Activated CD4-positive, alpha-beta memory T cell treated with anti-CD3 and anti-CD28 coated beads for 36 hours (primary cell): ENCODE measurements at places on chromosomes 3 and 15. TPM values are rescaled to one million over a fixed set of nuclear protein-coding genes. Genes with fewer than 3 reads are reported as not detected.

DNA sequence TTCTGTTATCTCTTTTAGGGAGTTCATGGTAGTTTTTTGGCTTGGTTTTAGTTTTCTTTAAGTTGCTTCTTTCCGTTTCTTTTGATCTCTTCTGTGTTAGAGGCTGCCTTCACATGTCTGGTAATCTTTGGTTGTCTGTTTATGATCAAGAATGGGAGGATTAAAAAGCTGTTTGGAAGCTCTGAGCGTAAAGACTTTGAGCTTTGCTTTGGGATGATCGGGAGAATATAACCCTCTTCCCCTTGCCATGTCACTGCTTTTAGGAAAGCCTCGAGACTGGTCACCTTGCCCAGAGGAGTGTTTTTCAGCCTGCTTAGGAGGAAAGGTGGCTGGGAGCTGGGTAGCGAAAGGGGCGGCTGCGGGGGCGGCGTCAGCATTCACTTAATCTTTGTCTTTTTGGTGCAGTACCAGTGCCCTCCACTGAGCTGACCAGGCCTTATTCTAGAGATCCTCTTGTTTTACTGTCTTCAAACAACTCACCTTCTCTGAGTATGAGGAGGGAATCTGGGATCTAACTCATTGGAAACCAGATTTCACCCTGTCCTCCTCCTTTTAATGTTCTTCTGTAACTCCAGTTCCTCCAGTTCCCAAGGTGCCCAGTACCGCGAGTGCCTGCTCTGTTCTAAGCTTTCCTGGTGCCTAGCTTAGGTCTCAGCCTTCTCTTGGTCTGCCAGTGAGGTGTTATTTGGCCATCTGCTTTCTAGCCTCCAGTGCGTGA lies 15.5 kb downstream of the TATDN2 start:
- peak; percentile 82 for DNase-seq

RNU5B-1 gene
- total RNA-seq, result not detected

GRCh38 chr15:69573815-69574475 lies 121.3 kb downstream of the RPLP1 start:
- DNase-seq, result peak; percentile 87

- DNase-seq, result no peak
Observed at GRCh38 chr3:172320468-172320867, 127.8 kb downstream of the GHSR start.

- no peak for DNase-seq
Observed at GRCh38 chr15:54428596-54428995, 450.4 kb downstream of the UNC13C start.

- DNase-seq, result no peak
Observed at GRCh38 chr3:192920411-192920810, 2.8 kb upstream of the MB21D2 start.

DNA sequence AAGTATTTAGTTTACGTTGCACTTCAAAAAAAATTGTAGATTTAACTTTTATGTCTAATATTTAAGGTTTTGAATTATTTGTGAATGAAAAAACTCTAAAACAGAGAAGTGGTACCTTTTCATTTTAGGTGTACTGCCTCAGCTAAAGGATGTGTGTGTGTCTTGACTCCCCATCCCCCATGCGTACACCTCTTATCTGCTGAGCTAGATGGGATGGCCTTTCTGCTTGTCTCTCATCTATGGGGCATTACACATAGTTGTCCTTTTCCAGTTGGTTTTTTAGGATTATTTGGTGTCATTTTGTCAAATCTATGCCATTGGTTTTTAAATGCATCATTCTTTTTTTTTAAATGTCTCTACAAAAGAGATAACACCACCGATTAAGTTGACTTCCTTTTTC lies 110.9 kb downstream of the FNDC3B start:
- no peak for DNase-seq

- no peak for DNase-seq
Observed at GRCh38 chr3:55482496-55483195, 4.5 kb downstream of the WNT5A start.

DNA sequence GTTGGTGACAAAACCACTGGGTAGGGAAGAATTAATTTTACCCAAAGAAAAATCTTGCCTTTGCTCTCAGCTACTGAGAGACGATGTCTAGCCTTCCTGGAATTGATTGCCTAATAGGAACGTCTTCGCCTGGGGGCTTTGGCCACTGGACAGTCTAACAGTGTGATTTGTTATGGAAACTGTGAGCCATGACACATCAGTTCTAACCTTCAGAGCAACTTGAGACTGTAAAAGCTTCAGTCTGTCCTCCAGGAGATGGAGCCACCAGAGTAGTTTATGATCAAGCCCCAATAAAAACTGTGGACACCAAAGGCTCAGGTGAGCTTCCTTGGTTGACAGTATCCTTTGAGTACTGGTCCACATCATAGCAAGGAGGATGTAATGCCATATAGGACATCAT lies 235.8 kb upstream of the TMCO5A start:
- no peak for DNase-seq

- DNase-seq, result no peak
Observed at GRCh38 chr3:51243924-51244323, 141.2 kb upstream of the MANF start.

DNA sequence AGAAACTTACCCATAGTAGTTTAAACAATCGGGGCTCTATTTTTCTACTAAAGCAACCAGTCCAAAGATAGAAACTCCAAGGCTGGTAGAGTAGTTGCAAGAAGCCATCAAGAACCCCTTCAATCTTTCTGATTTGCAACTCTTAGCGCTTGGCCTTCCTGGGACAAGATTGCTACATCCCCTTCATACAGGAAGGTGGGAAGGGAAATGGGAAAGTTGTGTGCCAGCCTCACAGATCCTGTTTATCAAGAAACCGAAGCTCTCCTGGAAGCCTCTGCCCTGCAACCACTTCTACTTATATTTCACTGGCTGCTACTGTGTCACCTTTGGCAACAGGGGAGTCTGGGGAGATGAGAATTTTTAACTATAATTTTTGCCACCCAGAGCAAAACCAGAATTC lies 46.2 kb downstream of the OSBPL10 start:
- DNase-seq, result no peak

DNA sequence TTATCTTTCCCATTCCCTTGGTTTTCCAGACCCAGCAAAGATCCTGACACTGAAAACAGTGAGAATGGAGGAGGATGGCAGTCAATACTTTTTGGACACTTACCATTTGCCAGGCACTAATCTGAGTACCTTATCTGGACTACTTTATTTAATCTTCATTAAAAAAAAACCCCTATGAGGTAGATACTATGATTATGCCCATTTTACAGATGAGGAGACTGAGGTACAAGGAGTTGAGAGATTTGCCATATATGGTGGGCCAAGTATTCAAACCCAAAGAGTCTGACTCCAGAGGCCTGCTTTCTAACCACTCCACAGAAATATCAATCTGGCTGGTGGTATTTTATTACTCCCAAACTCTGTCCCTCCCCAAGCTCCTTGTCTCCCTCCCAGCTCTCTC lies 19.6 kb downstream of the HCN4 start:
- DNase-seq, result no peak

- DNase-seq, result no peak
Observed at GRCh38 chr3:87435926-87436620, 159.7 kb upstream of the POU1F1 start.

CCR8 gene
- total RNA-seq, result 0.51 TPM

- no peak for DNase-seq
Observed at GRCh38 chr15:63340353-63340752, 41.3 kb downstream of the CA12 start.

DNA sequence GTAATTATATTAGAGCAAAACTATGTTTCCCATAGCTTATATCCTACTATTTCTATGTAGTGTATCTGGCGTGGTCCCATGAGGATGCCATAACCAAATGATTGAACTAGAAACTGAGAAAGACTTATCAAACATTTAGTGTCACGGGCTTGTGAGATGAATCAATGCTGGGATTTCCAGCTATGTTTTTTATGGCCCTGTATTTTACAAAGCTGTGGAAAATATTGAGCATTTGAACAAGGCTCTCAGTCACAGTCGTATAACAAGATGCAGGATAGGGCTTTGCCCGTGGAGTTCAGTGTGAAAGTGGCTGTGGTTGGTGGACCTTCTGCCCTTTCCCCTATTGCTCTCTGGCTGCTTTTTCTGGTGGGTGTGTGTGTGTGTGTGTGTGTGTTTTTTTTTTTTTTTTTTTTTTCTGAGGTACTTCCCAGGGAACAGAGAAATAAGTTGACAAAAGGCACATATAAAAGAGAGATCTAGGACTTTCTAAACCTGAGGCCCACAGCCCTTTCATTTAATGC lies 60.7 kb downstream of the CACNA1D start:
- DNase-seq, result peak; percentile 68

ARPP21 gene
- total RNA-seq, result not detected
